Stimulated activated CD8-positive, alpha-beta memory T cell treated with anti-CD3 and anti-CD28 coated beads, Interleukin-2, amount 100 ng/mL, for 48 hours (primary cell): ENCODE measurements at places on chromosomes 7 and 10.

DNA sequence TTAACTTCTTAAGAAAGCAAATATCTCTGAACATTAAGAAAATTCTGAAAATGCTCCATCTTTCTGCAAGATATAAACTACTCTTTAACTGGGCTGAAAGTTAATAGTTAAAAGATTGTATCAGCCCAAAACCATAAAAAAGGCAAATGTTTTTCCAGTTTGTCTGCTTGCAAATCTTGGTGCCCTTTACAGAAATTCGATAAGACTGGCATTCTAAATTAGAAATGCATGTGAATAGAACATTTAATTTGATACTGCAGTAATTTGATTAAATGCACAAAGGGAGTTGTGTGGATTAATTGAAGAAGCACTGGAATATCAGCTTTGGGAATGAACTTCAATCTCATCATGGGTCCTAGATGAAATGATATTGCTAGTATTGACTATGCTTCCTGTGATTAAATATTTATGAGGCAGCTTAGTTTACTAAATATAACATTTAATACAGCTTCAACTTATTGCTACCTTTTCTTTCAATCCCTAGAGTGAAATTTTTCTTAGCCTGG lies 78.4 kb downstream of the IQUB start:
- no peak for DNase-seq

DNA sequence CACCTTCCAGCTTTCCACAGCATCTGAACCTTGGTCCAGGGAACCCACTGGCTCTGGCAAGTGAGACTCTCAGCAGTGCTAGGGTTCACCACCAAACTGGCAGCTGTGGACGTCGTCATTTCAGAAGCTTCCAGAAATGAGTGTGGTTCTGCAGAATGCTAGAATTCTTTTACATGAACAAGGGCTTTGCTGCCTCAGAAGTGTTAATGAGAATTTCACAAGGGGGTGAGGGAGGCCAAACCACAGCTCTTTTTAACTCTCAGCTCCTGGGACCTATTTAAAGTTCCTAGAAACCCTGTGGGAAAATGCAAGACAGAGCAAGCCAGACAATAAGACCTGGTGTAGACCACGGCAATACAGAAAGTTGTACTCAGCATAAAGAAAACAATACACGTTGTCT lies 129.3 kb upstream of the BET1 start:
- no peak for DNase-seq

GRCh38 chr7:96219378-96220130 lies 102.3 kb downstream of the SLC25A13 start:
- no peak for DNase-seq

DNA sequence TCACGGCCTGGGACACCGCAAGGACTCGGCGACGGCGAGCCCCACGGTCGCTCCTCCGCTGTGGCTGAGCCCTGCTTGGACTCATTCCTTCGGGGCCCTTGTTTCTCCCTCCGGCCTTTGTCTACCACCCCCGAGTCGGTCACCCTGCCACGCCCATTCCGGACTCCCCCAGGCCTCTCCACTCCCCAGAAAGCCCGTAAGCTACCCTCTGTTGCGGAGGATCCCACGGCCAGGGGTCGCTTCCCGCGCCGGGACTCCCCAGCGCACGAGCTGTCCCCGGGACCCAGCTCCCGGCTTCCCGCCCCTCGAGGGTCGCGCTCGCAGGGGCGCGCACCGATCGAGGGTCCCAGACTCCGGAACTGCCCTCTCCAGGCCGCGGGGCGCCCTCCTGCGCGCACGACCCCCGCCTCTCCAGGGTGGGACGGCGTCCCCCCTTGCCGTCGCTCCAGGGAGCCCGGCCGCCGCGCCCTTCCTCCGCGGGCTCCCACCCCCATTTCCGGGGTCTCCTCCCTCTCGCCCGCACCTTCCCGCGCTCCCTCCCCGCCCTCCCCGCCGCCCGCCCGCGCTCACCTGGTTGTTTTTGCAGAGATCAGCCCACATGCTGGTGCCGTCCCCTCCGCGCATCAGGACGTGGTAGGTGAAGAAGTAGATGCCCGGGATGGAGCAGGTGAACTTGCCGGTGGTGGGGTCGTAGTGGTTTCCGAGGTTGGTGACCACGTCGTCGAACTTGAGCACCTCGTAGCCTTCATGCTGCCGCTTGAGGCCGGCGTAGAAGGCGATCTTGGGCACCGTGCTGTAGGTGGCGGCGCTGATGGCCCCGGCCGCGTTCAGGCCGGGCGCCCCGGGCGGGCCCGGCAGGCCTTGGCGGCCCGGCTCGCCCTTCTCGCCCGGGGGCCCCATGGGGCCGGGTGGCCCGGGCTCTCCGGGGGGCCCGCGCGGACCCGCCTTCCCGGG lies 1.5 kb downstream of the C1QL3 start:
- DNase-seq, result no peak

DNA sequence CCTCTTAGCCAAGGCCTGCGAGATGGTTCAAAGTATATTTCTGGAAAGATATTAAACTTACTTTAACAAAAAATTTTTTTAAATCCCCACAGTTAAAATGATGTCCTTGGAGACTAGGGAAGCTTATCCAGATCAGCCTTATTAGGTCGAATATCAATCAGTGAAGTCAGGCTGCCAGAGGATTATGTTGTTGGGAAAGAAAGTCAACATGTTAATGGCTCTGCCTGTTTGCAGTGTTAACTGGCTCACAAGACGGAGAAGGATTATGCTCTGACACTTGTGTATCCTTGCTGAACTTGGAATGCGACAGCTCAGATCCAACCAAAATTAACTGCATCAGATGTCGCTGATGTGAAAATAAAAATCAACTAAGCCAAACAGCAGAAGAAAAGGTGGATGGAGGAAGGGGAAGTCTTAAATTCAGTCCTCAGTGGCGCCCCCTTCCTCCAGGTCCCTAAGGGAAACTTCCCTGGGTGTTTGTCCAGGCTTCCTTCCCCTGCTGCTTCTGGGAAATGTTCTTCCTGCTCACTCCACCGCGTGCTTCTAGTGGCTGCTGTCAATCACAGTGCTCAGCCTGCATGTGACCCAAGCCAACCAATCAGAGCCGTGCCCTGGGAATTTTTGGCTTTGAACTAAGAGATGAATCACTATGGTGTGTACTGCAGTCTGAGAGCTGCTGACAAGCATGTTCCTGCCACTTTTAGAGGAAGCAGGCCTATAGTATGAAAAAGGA lies 690.4 kb upstream of the NRP1 start:
- no peak for DNase-seq

- DNase-seq, result no peak
Observed at GRCh38 chr7:54629771-54630170, 87.6 kb downstream of the VSTM2A start.

- no peak for DNase-seq
Observed at GRCh38 chr10:23512355-23513058, 73.6 kb downstream of the OTUD1 start.

DNA sequence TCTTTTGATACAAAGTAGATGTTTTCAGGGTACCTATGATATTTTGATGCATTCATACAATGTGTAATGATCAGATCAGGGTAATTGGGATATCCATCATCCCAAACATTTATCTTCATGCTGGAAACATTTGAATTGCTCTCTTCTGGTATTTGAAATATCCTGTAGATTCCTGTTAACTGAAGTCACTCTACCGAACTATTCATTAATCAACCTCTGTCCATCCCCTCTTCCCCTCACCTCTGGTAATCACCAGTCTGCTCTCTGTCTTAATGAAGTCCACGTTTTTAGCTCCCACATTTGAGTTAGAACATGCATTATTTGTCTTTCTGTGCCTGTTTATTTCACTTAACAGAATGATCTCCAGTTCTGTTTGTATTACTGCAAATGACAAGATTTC lies 11.3 kb downstream of the MTG1 start:
- DNase-seq, result no peak

GRCh38 chr10:117631276-117632145 lies 89.0 kb downstream of the EMX2 start:
- no peak for DNase-seq

DNA sequence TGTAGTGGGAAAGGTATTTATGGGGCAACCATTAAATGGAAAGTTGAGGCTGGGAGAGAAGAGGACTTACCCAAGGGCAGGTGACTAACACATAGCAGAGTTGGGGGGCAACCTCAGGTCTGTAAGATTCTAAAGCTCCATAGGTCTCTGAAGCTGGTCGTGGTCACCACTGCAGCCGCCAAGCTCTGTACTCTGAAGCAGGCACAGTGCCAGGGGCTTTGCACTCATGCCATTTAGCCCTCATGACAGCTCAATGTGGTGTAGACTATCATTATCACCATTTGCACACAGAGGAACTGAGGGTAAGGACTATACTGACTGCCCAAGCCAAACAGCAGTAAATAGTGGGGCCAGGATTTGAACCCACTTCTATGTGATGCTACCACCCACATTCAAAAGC lies 32.5 kb upstream of the TMEM273 start:
- no peak for DNase-seq
